Stimulated activated CD8-positive, alpha-beta memory T cell treated with anti-CD3 and anti-CD28 coated beads, Interleukin-7, amount 100 ng/mL, for 4 hours (primary cell): ENCODE measurements at places on chromosomes 12 and 14.

GRCh38 chr12:8661016-8661415, 1.6 kb downstream of the MFAP5 start:
- DNase-seq: no peak

- DNase-seq: no peak
Measured at GRCh38 chr12:104747955-104748354, 210.1 kb downstream of the SLC41A2 start.

DNA sequence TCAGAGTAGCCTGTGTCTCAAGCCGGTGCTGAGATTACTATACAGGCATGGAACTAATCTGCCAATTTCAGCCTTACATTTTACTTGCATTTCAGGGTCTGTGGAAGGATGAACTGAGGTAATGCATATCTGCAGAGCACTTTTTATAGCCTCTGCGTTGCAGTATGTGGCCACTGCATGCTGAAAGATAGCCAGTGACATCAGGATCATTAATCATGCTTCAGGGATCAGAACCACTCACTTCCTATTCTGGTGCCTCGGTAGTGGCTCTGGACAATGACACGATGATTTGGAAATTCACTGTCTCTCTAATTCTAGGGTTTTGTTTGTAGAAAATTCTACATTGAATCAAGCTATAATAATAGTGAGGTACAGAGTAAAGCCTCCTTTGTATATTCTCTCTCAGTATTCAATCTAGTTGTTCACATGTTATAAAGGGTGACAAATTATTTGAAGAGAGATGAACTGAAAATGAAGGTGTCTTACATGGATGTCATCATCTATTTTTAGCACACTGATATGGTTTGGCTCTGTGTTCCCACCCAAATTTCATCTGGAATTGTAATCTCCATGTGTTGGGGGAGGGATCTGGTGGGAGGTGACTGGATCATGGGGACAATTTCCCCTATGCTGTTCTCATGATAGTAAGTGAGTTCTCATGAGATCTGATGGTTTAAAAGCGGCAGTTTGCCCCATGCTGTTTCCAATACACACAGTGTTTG, 554.3 kb upstream of the MIS18BP1 start:
- no peak for DNase-seq

DNA sequence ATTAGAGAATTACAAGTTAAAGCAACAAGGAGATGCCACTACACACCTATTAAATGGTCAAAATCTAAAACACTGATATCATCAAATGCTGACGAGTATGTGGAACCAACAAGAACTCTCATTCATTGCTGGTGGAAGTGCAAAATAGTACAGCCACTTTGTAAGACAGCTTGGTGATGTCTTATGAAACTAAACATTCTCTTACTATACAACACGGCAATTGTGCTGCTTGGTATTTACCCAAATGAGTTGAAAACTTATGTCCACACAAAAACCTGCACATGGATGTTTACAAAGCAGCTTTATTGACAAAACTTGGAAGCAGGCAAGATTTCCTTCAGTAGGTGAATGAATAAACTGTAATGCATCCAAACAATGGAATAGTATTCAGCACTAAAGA, 3.2 kb downstream of the TMBIM4 start:
- DNase-seq: no peak

DNA sequence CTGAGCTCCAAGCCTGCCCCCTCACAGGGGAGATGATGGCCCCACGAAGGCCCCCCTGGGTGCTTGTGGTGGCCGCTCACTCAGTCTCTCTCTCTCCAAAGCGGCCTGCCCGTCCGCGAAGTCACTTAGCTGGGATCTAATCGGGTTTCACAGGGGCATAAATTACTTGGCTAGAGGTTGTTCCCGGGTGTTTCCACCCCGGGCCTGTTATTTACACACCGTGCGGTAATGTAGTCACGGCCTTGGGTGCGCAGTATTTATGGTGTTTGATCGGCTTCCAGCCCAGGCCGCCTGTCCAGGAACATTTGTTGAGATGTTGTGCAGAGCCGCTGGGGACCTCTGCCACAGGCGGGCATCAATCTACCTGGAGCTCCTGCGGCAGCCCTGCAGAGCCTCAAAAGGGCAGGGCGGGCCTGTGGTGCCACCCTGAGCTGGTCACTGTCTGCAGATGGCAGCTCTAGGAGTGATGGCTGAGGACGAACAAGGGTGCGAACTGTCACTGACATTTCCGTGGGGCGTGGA, 91.2 kb downstream of the KIF26A start:
- no peak for DNase-seq
